ENCODE measurements at places on chromosomes 13 and 19. TPM values are rescaled to one million over a fixed set of nuclear protein-coding genes. Genes with fewer than 3 reads are reported as not detected.

DNA sequence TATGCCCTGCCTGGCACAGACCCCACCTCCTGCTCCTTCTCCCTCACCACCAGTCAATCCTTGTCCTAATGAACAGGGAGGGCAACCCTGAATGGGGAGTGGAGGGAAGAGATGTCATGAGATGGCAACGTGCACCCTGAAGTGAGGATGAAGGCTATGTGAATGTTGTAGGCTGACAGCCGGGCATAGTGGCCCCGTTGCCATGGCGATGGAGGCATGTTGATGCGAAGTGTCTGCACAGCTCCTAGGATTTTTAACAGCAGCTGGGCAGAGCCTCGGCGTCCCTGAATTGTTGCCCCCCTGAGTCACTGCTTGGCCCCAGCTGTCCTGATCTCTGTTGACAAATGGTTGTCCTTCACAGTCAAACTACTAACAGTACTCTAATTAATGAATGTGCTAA lies 4.8 kb upstream of the ALOX5AP start:
- DNase-seq = no peak

- no peak for DNase-seq
These were observed 13.9 kb downstream of the FCHO1 start for GRCh38 chr19:17765069-17765618.

Gene PSG6
- not detected for total RNA-seq

DNA sequence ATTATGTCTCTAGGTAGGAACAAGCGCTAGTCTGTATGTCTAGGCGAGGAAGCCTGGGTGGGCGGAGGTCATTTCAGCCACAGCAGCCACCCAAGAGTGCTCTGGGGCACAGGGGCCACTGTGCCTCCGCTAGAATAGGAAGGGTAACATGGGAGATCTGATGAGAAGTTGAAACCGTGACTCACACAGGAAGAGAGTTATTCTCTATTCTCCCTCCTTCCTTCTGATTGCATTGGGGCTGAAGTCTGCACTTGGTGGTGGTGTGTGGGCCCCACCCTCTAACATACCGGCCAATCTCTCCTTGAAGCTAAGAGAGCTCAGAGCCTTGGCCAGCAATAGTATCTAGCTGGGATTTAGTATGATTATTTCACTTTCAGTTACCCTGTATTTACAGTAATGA lies 20.3 kb upstream of the GGACT start:
- DNase-seq = no peak

Gene NDUFS7
- 59.9 TPM for total RNA-seq

Gene VSTM1
- total RNA-seq = not detected

DNA sequence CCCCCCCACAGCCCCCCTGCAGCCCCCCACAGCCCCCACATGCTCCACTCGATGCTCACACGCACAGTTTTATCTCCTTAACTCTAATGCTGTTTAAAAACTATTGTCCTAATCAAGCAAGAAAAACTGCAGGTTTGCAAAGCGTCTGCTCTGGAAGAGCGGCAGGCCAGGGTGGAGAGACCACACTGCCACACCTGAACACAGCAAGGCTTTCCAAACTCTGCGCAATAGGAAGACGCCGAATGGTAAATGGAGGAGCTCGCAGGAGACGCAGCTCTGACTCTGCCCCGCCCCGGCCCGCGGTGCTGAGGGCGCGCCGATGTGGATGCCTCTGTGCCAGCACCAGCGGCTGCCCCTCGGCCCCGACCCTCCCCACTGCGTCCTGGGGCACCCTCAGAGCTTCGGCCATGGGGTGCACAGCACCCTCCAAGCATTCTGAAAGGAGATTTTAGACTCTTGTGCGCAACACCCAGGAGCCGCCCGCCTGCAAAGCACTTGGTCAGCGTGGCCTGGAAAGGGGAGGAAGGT lies 32.4 kb downstream of the RASA3 start:
- DNase-seq = peak; percentile 45

DNA sequence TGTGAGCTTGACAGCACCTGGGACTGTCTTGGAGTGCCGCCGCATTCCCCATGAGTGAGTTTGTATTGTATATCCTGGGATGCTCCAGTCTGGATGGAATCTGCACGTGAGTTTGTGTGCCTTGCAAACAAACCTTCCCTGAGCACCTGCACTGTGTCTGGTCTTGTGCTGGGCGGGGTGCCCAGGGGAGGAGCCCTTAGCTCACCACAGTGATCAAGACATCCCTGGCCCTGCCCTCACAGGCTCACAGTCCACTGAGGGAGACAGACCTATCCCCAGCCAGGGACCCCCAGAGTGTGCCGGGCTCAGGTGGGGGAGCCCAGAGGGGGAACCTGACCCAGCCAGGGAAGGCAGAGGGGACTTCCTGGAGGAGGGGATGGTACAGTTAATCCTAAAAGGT lies 1.7 kb upstream of the BCAM start:
- peak; percentile 54 for DNase-seq

Gene MCEMP1
- not detected for total RNA-seq

DNA sequence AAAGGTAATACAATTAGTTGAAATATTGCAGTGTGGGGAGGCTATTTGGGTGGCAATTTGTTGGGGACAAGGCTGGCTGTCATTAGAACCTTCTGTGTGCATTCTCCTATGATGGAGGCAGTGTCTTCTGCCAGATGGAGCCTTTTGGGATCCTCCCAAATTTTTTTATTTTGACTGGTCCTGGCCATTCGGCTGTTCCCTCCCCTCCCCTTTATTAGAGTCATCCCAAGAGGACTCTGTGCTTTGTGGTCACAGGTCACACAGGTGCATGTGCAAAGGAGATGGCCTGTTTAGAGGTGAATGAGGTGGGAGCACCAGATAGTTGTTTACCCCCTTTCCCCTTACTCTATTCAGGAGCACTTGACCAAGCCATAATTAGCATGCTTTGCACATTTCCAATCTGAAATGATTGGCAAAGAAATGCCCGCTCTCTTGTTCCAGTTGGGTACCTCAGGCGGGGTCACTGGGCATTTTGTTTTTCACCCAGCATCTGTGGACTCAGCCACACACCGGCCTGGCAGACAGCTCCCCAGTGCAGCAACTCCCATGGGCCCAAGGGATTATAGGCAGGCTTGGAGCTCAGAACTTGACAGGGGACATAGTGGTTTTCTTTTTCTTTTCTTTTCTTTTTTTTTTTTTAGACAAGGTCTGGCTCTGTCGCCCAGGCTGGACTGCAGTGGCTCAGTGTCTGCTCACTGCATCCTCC lies 19.8 kb downstream of the GATAD2A start:
- DNase-seq = no peak
